Left lobe of liver (tissue), 2 donors: ENCODE measurements at places on chromosomes 7 and 10.

GRCh38 chr7:26081638-26082037 lies 70.4 kb upstream of the NFE2L3 start:
- DNase-seq, result no peak

DNA sequence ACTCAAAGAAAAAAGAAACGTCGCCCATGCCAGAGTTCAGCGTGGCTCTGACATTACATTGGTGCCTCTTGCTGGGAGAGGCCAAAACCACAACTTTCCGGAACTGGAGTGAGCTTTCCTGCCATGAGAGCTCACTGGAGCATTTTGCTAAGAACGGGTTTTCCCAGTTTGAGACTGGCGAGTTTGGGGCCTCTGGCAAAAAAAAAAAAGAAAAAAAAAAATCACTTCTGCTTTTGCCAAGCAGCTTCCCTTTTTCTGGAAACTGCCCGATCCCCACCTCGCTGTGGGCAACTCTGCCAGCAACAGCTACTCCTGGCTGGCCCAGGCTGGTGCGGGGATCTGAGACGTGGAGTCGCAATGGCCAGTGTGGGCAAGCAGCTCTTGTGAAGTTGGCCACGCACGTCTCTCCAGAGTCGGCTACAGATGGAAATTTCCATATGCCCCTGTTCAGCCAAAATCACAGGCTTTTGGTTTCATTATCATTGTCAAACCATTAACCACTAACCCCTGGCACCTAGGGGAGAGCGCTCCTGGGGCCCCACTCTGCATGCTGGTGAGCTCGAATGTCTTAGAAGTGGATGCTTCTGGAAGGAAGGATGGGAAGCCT lies 25.7 kb downstream of the PRKAG2 start:
- DNase-seq, result no peak

- no peak for DNase-seq
Measured at GRCh38 chr10:44183667-44184632, 200.9 kb downstream of the CXCL12 start.

- DNase-seq, result peak; percentile 28
Measured at GRCh38 chr7:159094023-159094740, 50.5 kb downstream of the VIPR2 start.

DNA sequence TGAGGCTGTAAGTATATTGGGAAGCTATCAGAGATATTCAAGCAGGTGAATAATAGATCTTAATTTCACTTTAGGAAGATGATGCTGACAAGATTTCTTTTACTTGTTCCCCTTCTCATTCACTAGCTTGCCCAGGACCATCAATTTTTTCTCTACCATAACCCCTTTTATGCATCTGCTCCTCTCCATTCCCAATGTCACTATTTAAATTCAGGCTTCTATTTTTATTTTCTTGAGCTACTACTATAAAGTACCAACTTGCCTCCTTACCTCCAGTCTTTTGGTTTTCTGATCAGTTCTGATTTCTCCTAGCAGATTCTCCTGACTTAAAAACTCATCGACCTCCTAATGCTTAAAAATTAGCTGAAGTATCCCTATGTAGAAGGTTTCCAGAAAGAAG lies 97.7 kb upstream of the SMIM30 start:
- no peak for DNase-seq

- DNase-seq, result no peak
Measured at GRCh38 chr10:86182150-86182549, 184.4 kb downstream of the GRID1 start.

GRCh38 chr10:112519133-112519761 lies 72.2 kb downstream of the VTI1A start:
- no peak for DNase-seq

DNA sequence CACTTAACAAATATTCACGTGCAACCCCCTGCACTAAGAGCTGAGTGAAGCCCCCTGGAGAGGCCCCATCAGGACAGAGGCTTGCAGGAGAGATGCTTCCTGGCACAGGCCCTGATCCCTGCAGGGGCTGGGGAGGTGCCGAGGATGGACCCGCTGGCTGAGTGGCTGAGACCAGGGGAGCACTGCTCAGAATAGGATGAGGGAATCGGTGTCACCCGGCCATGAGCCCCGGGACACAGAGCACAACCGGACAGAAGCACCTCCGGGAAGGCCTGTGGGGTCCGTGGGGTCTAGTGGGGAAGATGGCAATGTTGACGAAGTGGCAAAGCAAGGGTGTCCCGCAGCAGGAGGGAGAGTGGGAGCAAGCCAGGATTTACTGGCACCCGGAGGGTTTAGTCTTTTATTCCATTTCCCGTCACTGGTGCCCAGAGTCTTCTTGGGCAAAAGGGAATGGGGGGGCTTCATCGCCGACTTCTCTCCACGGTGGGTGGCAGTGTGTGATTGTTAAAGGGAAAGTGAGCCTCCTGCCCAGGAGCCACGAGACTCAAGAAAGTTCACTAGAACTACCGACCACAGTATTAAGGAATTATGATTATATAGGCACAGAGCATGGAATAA lies 140.7 kb downstream of the ADARB2 start:
- no peak for DNase-seq

DNA sequence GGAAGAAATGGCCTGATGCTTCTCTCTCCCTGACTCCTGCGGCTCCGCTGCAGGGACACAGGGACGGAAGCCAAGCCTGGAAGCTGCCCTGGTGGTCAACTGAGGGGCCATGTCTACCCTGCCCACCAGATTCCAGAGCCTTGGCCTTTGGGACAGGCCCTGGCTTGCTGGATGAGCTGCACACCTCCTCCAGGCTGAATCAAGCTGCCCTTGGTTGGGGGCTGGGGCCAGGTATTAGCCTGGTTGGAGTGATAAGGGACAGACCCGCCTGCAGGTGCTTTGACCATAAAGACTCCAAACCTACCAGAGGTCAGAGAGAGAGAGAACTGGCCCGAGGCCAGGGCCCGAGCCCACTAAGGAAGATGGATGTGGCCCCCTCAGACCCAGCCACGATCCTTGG lies 30.1 kb downstream of the CRHR2 start:
- peak; percentile 27 for DNase-seq
